ENCODE measurements at places on chromosomes 1 and 21. TPM values are rescaled to one million over a fixed set of nuclear protein-coding genes. Genes with fewer than 3 reads are reported as not detected.

Gene STIL
- 0.22 TPM for polyA plus RNA-seq

Gene SH2D2A
- polyA plus RNA-seq, result 0.17 TPM

Gene AMY1C
- polyA plus RNA-seq, result not detected

Gene TFF1
- not detected for polyA plus RNA-seq

Gene PLA2G4A
- 1.4 TPM for polyA plus RNA-seq

Gene RSPH1
- not detected for polyA plus RNA-seq

Gene MASP2
- polyA plus RNA-seq, result not detected

Gene PTGS2
- 67.1 TPM for polyA plus RNA-seq

Gene TFF2
- not detected for polyA plus RNA-seq

Gene OR2AK2
- polyA plus RNA-seq, result not detected

Gene ABL2
- 1.1 TPM for polyA plus RNA-seq

Gene CCDC181
- polyA plus RNA-seq, result not detected

Gene CYP4A11
- not detected for polyA plus RNA-seq

Gene DNAI4
- polyA plus RNA-seq, result not detected

Gene AADACL3
- not detected for polyA plus RNA-seq

Gene PCBP3
- 0.36 TPM for polyA plus RNA-seq

Gene SLC45A3
- 0.55 TPM for polyA plus RNA-seq

Gene ACTN2
- polyA plus RNA-seq, result not detected

Gene GFI1
- 0.35 TPM for polyA plus RNA-seq

Gene GUCA2A
- not detected for polyA plus RNA-seq

Gene SH3BGRL3
- polyA plus RNA-seq, result 1,744 TPM

Gene TTC22
- polyA plus RNA-seq, result 0.04 TPM

Gene RGSL1
- polyA plus RNA-seq, result not detected

Gene USH2A
- not detected for polyA plus RNA-seq

Gene ECM1
- not detected for polyA plus RNA-seq

Gene MANEAL
- polyA plus RNA-seq, result 0.37 TPM

Gene NUP210L
- not detected for polyA plus RNA-seq

Gene KCTD3
- 5.9 TPM for polyA plus RNA-seq

Gene CHD1L
- 15.2 TPM for polyA plus RNA-seq

Gene CDK18
- polyA plus RNA-seq, result 0.48 TPM

Gene CD1E
- polyA plus RNA-seq, result 3.0 TPM

Gene CATSPERE
- polyA plus RNA-seq, result not detected
